IMR-90 (cell line): ENCODE measurements at places on chromosomes 5 and 9. TPM values are rescaled to one million over a fixed set of nuclear protein-coding genes. Genes with fewer than 3 reads are reported as not detected.

Gene CDKN2B-AS1
- 1.1 and 1.7 TPM in 2 replicates for total RNA-seq

Gene ZFP37
- 3.6 and 4.4 TPM in 2 replicates for total RNA-seq

Gene FAM153A
- total RNA-seq = not detected in 2 replicates

Gene FAM219A
- total RNA-seq = 4.8 and 5.6 TPM in 2 replicates

Gene FGF10
- total RNA-seq = not detected in 2 replicates

Gene HAND1
- total RNA-seq = not detected in 2 replicates
